Activated naive CD8-positive, alpha-beta T cell treated with anti-CD3 and anti-CD28 coated beads, Interleukin-2, amount 10 ng/mL, durations not matched to agents 7 days and 5 days (primary cell): ENCODE measurements at places on chromosomes 2 and 18. TPM values are rescaled to one million over a fixed set of nuclear protein-coding genes. Genes with fewer than 3 reads are reported as not detected.

Gene MBD2
- total RNA-seq: 104 TPM

Gene STEAP3
- 0.19 TPM for total RNA-seq

Gene ZNF2
- 6.6 TPM for total RNA-seq

Gene GCG
- total RNA-seq: not detected

Gene ALPI
- total RNA-seq: not detected

- no peak overlapping the region for H3K4me3 ChIP-seq
- no peak overlapping the region for H3K27ac ChIP-seq
- no peaks in the 10 kb centered on the region for H3K36me3 ChIP-seq
- no peak for DNase-seq
- peaks cover 2% of the 10 kb centered on the region for H3K27me3 ChIP-seq
- H3K4me1 ChIP-seq: no peaks in the 10 kb centered on the region
Measured at GRCh38 chr2:150468350-150468960, 19.0 kb downstream of the RND3 start.

DNA sequence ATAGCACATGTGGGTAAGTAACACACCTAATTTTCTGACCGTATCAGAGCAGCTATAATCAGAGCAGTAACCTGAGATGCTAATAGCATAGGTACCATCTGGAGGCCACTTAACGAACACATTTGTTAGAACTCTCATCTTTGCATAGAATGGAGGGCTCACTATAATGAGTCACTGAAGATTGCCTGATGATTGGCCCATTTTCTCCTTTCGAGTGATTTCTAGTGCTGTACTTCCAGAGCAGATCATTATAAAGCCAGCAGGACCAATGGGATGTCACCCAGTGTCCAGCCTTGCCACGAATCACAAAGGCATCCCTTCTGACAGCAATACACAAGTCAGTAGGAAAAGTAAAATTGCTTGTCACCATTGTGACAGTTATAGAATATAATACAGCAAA, 81.7 kb upstream of the REV1 start:
- no peaks in the 10 kb centered on the region for H3K4me1 ChIP-seq
- H3K27me3 ChIP-seq: no peaks in the 10 kb centered on the region
- no peak for DNase-seq
- H3K36me3 ChIP-seq: no peaks in the 10 kb centered on the region
- no peak overlapping the region for H3K4me3 ChIP-seq

- H3K27ac ChIP-seq: no peak overlapping the region
- H3K4me3 ChIP-seq: no peak overlapping the region
- no peaks in the 10 kb centered on the region for H3K27me3 ChIP-seq
- peaks cover 5% of the 10 kb centered on the region for H3K4me1 ChIP-seq
- no peak for DNase-seq
Measured at GRCh38 chr2:3432067-3432466, 52.6 kb downstream of the TRAPPC12 start.

DNA sequence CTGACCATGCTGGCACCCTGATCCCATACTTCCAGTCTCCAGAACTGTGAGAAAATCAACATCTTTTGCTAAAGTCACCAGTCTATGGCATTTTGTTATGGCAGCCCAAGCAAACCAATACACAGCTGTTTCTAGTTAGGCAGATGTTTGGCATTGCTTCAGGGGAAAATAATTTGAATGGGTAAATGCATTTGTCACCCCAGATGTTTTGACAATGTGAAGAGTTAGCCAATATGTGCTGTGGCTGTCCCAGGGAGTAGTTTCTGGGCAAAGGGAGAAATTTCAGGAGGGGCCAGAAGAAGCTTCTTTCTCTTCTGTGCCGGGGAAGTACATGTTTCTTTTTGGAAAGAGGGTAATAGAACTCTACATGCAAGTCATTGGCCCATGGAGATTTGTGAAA, 619.0 kb downstream of the SLC4A3 start:
- DNase-seq: no peak
- H3K4me1 ChIP-seq: no peaks in the 10 kb centered on the region
- no peaks in the 10 kb centered on the region for H3K27me3 ChIP-seq
- H3K27ac ChIP-seq: no peak overlapping the region

- peaks cover 67% of the 10 kb centered on the region for H3K36me3 ChIP-seq
- H3K27ac ChIP-seq: no peak overlapping the region
- peaks cover 8% of the 10 kb centered on the region for H3K4me1 ChIP-seq
- no peaks in the 10 kb centered on the region for H3K27me3 ChIP-seq
- peak; percentile 8 for DNase-seq
- H3K4me3 ChIP-seq: no peak overlapping the region
Measured at GRCh38 chr2:239157771-239158170, 243.0 kb downstream of the HDAC4 start.

- no peak overlapping the region for H3K27ac ChIP-seq
- peaks cover 5% of the 10 kb centered on the region for H3K4me1 ChIP-seq
- no peak for DNase-seq
- H3K36me3 ChIP-seq: no peaks in the 10 kb centered on the region
- no peak overlapping the region for H3K4me3 ChIP-seq
Measured at GRCh38 chr2:60413814-60414168, 139.7 kb downstream of the BCL11A start.

GRCh38 chr2:171214093-171214492, 53.4 kb upstream of the TLK1 start:
- no peaks in the 10 kb centered on the region for H3K27me3 ChIP-seq
- H3K4me3 ChIP-seq: no peak overlapping the region
- no peak for DNase-seq

DNA sequence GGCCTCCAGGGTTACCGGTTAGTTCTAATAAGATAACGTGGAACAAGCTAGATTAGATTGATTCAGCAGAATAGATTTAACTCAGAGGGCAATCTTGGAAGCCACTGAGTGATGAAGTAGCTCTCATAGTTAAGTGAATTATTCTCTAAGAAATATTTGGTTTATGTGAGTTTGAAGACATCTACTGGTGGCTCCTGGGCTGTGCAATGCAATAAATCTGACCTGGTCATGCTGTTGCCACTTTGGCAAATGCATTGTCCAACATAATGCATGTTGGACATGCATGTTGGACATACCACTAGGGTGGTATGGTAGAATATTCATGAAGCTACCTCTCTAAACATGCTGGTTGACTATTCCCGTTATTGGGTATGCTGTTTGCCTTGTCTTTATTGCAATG, 493.7 kb upstream of the VRK2 start:
- H3K27me3 ChIP-seq: no peaks in the 10 kb centered on the region
- peaks cover 6% of the 10 kb centered on the region for H3K4me1 ChIP-seq
- H3K36me3 ChIP-seq: no peaks in the 10 kb centered on the region
- no peak for DNase-seq
